ENCODE measurements at places on chromosomes 2 and 18. TPM values are rescaled to one million over a fixed set of nuclear protein-coding genes. Genes with fewer than 3 reads are reported as not detected.

GRCh38 chr2:181253438-181253837, 203.7 kb upstream of the ITGA4 start:
- DNase-seq = no peak
- no peaks in the 10 kb centered on the region for H3K27me3 ChIP-seq
- H3K4me3 ChIP-seq = no peak overlapping the region
- no peaks in the 10 kb centered on the region for H3K36me3 ChIP-seq
- no peaks in the 10 kb centered on the region for H3K4me1 ChIP-seq

DNA sequence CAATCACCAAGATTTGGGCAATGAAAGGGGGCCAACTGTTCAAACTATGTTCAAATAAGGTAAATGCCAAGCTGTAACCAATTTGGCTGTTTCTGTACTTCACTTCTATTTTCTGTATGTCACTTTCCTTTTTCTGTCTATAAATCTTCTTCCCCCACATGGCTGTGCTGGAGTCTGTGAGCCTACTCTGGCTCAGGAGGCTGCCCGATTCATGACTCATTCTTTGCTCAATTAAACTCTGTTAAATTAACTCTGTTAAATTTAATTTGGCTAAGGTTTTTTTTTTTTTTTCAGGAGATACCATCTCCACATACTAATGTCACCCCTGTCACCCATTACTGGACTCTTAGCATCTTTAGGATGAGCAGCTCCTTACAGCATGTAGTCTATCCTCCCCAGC, 178.8 kb upstream of the TWIST2 start:
- no peaks in the 10 kb centered on the region for H3K36me3 ChIP-seq
- no peak overlapping the region for H3K27ac ChIP-seq
- H3K27me3 ChIP-seq = no peaks in the 10 kb centered on the region

GRCh38 chr18:76134628-76135027, 360.4 kb downstream of the ZNF516 start:
- no peaks in the 10 kb centered on the region for H3K27me3 ChIP-seq
- no peak overlapping the region for H3K27ac ChIP-seq

- no peaks in the 10 kb centered on the region for H3K27me3 ChIP-seq
- no peaks in the 10 kb centered on the region for H3K4me1 ChIP-seq
- H3K36me3 ChIP-seq = no peaks in the 10 kb centered on the region
Observed at GRCh38 chr2:167293943-167294775, 405.9 kb downstream of the XIRP2 start.

- no peaks in the 10 kb centered on the region for H3K27me3 ChIP-seq
- no peaks in the 10 kb centered on the region for H3K4me1 ChIP-seq
- no peaks in the 10 kb centered on the region for H3K36me3 ChIP-seq
- no peak for DNase-seq
Observed at GRCh38 chr2:181319286-181319685, 137.9 kb upstream of the ITGA4 start.

CACNB4 gene
- 1.1 TPM for total RNA-seq
